ENCODE measurements at places on chromosomes 11 and 22.
A peak's percentile ranks its signal among the peaks of the same experiment; 100 is the strongest.

GRCh38 chr11:118198370-118198769 is 21.9 kb upstream of the SCN2B start:
- peak; percentile 36 for DNase-seq

DNA sequence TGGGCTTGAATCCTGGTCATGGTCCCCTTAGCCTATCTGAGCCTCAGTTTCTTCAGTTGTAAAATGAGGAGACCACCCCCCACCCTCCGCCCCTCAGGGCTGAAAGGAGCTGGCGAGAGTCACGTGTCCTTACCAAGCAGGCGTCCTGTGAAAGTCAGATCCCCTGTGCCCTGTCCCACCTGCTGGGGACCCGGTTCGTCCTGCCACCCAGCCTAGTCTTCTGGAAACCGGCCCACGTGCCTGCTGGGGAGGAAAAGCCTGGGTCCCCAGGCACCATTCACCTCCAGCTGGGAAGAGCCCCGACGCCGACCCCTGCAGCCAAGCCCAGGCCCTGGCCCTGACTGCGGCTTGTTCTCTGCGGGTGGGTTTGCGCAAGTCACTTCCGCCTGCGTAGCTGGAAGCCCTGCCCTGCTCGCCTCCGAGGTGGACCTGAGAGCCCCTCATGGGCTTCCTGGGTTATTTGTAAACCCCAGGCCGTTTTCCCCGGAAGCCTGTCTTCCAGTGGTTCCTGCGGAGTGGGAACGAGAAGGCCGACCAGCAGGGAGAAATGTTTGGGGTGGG is 679 bp upstream of the SSH3 start:
- peak; percentile 46 for DNase-seq

- DNase-seq = peak; percentile 87
Observed at GRCh38 chr22:46150034-46150654, at the start of gene PPARA. TSS of gene PPARA (plus strand) at chr22:46150526. CDS start at chr22:46198384, 47,858 bp downstream.

GRCh38 chr22:46684706-46685105 is 53.3 kb downstream of the CERK start:
- DNase-seq = no peak

DNA sequence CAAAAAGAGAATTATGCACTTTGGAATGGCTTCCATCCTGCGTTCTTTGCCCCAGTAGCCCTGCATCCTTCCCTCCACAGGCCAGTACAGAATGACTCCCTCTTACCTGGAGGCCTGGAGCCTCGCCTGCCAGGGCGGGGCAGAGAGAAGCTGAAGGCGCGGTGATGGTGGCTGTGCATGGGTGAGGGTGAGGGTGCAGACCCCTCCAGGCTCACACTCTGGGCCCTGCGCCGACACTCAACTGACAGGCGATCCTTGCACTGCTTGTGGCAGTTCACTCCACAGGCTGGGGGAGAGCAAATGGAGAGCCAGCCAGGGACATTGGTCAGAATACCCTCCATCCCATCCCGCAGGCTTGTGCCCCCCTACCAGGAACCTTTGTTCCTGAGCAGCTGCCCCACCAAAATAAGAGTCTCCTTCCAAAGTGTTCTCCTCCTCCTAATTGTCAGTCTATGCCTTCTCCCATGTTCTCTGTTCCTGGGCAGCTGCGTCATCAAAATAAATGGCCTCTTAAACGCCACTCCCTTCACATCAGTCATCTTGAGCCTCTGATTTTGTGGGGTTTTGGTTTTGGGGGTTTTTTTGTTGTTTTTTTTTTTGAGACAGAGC is 5.9 kb upstream of the NRXN2 start:
- no peak for DNase-seq
